ENCODE measurements at places on chromosomes 11 and 22.

DNA sequence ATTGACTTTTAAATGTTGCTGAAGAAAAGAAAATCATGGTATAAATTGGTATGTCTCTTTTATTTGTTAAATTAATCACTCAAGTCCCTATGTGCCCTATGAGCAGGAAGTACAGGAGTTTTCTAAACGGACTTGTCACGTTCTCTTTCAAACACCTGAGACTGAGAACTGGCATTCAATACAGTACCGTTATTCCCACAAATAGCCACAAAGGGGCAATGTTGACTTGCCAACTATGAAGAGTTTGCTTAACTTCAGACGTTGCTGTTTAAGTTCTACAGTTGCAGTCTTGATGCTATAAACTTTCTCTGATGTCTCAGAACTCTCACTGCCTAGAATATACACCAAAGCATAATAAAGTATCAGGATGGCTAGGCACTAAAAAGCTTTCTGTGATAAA is 7.6 kb downstream of the OR56A1 start:
- no peak for DNase-seq

DNA sequence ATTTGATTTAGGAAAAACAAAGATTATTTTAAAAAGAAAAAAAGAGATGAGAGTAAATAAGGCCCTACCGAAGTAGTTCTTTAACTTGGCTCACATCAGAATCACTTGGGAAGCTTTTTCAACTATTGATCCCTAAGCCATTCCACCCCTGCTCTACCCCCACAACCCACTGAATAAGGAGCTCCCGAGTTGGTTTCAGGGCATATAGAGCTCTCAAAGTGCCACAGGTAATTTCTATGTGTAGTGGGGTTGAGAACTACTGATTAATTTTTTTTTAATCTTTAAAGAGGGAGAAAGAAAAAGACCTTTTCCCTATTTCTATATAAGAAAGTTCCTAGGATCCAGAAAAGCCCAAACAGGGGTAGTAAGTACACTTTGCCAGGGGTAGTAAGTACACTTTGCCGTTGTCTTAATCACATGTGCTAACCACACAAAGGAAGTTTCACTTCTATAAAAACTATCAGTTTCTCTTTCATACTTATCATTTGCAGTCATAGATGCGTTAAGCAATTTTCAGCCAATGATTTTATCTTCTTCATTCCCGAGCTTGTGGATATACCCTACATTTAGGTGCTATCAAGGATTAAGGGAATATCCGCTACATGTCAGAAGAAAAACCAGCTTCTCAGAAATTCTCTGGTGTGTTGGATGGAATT is 108.4 kb upstream of the ZC3H12C start:
- DNase-seq = no peak

- no peak for DNase-seq
Observed at GRCh38 chr11:68287419-68287818, 15.6 kb upstream of the C11orf24 start.

GRCh38 chr11:50412832-50413231 is 380.2 kb downstream of the OR4C45 start:
- no peak for DNase-seq

DNA sequence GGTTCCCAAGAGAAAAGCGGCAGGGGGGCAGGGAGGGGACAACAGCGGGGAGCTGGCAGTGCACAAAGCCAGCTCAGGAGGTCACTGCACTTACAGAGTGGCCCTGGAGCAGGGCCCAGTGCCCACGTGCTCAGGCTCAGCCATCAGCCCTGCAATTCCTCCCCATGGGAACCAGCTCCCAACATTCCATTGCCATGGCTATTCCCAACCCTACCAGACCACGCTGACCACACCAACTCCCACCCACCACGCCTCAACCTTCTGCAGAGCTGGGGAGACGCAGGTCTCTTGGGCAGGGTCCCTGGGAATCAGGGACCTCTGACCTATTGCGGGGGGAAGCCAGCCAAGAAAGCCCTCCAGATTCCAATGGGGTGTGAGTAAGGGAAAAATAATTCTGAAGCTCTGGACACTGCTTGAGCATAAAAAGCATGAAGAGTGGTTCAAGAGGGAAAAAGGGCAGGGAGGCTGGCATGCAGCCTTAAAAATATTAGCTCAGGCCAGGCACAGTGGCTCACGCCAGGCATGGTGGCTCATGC is 38.3 kb upstream of the TFIP11 start:
- no peak for DNase-seq

DNA sequence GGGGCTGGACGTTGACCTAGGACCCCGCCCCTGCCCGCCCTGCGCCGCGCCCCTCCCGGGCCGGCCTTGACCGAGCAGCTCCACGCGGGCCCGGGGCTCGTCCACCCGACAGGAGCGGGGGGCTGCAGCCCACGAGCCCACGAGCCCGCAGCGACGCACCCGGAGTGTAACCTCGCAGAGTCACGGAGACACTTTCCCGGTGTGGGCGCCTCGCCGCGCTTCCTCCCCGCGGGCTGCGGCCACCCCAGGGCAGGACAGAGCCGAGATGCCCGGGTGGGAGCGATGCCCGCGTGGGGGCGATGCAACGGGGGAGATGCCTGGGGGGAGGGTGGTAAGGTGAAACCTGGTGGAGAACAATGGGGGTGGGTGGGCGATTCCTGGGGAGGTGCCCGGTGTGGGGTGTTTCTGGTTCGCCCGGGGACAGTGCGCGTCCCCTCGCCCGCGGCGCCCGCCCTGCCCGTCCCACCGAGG is 4.9 kb upstream of the ZBED4 start:
- no peak for DNase-seq

DNA sequence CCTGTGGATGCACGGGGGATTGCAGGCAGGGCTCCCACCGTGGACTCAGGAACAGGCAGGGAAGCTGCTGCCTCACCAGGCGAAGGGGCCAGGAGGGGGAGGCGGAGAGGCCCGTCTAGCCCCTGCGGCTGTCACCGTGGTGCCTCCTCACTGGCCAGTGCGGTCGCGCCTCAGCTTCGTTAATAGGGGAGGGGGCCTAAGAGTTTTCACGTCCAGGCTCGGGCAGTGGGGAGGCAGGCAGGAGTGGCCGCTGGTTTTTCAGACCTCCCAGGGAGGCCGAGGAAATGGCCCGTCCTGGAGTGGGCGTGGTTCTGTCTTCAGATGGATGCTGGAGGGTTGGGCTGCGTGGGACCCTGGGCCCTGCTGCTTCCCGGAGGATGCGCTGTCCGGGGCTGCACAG is 91.1 kb upstream of the B3GAT1 start:
- DNase-seq = no peak

GRCh38 chr11:9078113-9079086 is 13.0 kb downstream of the SCUBE2 start:
- no peak for DNase-seq

GRCh38 chr11:92838759-92839310 is 130.6 kb upstream of the MTNR1B start:
- no peak for DNase-seq

- no peak for DNase-seq
Observed at GRCh38 chr11:101442171-101442570, 141.6 kb downstream of the TRPC6 start.

GRCh38 chr22:47366026-47366767 is 603.7 kb downstream of the TBC1D22A start:
- DNase-seq = no peak

- no peak for DNase-seq
Observed at GRCh38 chr11:101759771-101760450, 154.9 kb upstream of the CEP126 start.

DNA sequence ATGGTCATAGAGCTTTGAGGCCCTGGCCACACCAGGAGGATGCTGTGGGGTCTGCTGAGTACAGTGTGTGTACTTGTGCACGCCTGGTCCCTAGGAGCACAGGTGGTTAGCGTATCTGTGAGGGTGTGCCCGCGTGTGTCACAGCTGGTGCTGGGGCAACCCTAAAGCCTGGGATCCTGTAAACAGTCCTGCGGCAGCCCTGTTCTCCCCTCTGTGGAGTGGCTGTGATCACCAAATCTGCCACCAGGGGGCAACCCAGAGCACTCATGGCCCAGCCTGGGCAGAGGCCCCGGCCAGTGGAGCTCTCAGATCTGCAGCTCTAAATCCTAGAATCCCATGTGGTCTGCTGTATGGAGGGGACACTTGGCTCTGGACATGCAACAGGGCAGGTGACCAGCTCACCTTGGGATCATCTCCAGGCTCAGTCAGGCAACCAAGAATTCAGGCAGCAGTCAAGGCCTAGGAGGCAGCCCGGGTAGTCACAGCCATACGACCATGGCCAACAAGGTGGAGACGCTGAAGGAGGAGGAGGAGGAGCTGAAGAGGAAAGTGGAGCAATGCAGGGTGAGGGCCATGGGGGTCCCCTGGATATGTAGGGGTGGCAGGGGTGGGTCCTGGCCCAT is 3.9 kb downstream of the SH3BP1 start:
- DNase-seq = no peak

DNA sequence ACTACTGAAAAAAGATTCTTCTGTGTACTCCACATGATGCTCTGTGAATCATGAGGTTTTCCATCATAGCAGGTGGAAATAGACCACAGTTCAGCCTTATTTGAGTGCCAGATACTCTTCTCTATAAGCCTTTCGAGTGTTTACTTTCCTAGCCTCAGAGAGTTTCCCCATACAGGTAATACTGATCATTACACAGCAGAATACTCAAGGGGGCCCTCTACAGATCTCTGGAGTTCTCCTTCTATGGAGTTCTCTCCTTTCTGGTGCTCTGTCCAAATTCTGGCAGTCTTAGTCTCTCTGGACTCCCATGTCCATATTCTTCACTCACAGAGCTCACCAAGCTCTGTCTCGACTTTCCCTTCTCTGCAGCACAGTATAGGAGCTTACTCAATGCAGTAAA is 175.7 kb upstream of the CARD18 start:
- no peak for DNase-seq

DNA sequence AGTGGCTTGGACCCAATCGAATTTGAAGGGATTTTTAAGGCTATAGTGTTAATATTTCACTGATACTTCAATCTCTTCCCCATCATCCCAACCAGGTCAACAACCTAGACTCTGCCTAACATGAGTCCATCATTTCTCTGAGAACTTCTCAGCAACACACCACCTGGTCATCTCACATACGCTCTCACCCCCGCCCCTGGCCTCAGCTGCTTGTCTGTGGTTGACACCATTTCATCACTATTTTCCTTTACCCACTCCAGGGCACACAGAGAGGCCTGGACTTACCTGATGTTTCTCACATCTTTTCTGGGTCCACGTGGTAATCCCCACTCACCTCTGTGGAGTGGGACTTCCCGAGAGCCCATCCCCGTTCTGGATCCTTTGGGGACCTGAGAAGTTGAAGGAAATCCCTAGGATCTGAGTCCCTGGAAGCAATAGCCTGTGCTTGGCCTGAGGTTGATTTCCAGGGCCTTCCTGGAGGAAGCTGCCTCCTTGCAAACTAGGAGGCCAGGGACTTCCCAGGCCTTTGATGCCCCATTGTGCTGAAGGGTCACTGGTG is 3.2 kb downstream of the P2RX3 start:
- no peak for DNase-seq
